ENCODE measurements at places on chromosomes 5 and 9.

DNA sequence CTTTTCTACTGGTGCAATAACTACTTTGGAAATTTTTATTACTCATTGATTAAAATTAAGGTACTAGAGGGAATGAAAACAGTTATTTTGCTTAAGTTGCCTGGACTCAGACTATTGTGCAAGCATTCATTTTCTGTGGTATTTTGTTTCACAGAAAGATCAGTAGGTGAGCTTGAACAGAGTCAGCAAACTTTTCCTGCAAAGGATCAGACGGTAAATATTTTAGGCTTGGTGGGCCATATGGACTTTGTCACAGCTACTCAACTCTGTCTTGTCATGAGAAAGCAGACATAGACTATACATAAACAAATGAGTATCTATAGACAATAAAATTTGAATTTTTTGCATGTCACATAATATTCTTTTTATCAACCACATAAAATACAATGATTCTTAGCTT is 1036.4 kb downstream of the NR2F1-AS1 start:
- no peak for DNase-seq

DNA sequence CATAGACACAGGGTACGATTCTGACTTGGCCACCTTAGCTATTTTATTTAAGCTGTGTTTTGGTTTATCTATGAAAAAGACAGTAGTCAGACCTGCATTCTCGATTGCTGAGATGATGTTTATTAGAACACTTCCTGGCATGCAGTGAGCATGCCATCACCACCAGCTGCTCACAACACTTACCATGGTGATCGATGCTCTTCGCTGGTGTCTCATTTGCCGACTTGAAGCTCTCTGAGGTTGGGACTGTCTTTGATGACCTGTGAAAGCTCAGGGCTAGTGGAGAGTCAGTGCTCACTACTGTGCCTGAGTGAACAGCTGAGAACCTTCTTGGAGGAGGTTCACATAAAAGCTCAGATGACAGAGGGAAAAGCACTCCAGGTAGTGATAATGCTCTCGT is 4.4 kb upstream of the C9orf153 start:
- DNase-seq = no peak

DNA sequence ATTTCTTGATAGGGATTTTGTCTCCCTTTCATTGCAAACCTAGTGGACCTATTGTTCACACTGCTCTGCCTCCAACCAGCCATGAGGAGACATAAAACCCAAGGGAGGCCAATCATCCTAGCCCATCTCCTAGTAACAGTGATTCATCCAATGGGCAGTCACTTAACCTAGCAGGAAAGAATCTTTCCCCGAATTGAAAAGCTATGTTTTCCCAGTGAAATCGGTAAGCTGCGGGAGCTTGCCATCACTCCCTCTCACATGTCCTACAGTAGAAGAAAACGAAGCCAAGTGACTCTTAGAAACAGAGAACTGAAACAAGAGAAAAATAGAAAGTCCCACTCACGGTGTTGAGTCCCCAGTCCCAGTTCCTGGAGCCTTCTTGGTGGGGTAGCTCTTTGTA is 123.3 kb downstream of the SUSD1 start:
- no peak for DNase-seq

DNA sequence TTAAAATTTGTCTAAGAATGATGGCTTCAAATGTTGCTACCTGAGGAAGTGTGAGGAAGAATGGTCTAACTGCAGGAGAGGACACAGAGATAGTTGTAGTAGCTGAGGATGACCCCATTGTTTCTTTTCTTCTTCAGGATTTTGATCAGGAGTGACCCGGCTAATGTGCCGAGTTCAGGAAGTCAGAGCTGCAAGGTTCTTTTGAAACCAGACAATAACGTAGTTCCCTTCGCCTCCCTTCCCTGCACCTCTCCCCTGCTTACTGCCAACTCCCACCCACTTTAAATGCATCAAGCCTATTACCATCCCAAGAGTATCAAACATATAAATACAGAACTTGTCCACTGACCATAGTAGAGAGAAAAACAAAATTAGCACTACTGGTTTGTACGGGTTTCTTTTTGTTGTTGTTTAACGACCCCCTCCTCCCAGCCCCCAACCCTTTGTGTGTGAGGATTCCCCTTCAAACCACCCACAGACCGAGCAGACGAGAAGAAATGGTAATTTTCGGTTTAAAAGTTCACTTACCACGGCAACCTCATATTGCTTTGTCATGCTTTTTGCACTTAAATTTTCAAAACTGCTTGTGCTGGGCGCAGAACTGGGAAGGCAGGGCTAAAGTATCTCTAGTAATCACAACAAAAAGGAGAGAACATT is 23.5 kb upstream of the ELAVL2 start:
- DNase-seq = no peak

DNA sequence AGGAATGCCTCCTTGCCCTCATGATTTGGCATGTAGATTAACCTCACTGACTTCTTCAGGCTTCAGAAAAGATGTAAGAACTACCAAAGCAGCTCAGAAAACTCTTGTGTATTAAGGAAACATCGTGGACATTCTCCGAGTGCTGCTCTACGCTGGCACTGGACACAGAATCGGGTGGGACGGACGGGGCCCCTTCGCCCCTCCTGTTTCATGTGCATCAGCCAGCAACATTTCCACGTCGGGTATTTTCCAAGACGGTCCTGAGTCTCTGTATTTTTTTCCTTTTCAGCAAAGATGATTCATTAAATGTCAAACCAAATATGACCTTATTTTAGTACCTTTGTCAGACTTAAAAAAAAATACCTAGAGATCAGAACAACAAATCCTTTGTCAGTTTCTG is 583.6 kb downstream of the CCDC171 start:
- no peak for DNase-seq

GRCh38 chr5:145960848-145961600 is 24.6 kb downstream of the SH3RF2 start:
- DNase-seq = no peak

DNA sequence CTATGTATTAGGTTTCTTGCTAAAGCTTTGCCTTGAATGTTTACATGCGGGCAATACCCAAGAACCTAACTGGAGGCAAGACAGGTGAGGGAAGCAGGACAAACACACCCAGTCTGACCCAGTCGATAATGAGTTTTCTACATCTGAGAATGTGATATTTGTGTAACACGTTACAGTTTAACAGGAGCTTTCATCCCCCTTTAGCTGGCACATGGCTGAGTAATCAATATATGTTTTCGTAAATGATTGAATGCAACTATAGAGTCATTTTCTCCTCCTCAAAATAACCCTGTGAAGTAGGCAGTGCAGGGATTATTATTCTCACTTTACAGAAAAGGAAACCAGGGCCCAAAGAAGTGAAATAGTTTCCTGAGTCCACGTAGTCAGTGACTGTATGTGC is 84.7 kb upstream of the HTR4 start:
- no peak for DNase-seq

GRCh38 chr5:2747363-2748162 is 3.9 kb downstream of the IRX2 start:
- DNase-seq = no peak

DNA sequence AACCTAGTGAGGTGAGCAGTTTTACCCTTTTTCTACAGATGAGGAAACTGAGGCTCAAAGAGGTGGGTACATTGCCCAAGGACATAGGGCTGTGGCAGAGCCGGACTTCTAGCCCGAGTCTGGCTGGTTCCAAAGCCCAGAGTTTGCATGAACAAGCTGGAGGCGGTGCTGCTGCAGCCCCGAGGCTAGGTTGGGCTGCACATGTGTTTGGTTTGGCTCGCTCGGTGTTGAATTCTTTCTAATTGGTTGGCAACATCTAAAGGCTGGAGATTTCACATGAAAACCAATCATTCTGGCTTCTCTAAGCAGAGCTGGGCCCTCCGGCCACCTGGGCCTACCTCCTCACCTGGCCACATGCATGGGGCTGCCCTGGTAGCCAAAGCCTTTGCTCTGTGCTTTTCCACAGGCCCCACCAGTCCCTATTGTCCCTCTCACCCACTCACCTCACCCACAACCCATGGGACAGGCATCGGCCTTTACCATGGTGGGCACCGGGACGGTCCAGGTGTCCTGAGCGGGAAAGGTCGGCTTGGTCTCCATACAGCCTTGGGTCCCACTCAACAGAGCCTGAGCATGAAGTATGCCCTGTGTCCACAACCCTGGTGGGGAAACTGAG is 262.3 kb downstream of the NSG2 start:
- no peak for DNase-seq

DNA sequence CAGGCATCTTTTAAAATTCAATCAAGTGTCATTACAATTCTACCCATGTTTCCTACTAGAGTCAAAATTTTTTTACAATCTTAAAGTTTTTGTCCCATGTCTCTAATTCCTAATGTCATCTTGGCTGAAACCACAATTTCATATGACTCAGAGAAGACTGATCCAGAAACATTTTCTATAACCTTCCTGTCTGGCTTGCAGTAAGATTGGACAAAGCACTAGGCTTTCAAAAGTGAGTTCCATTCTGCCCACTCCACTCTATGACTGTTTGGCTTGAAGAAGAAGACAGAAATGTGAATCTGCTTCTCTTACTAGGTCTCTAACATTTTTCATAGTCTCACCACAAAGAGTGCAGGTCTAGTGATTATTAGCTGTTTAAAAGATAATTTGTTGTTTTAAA is 88.8 kb downstream of the NR3C1 start:
- no peak for DNase-seq

GRCh38 chr5:157382996-157383800 is 76.8 kb upstream of the NIPAL4 start:
- DNase-seq = no peak

DNA sequence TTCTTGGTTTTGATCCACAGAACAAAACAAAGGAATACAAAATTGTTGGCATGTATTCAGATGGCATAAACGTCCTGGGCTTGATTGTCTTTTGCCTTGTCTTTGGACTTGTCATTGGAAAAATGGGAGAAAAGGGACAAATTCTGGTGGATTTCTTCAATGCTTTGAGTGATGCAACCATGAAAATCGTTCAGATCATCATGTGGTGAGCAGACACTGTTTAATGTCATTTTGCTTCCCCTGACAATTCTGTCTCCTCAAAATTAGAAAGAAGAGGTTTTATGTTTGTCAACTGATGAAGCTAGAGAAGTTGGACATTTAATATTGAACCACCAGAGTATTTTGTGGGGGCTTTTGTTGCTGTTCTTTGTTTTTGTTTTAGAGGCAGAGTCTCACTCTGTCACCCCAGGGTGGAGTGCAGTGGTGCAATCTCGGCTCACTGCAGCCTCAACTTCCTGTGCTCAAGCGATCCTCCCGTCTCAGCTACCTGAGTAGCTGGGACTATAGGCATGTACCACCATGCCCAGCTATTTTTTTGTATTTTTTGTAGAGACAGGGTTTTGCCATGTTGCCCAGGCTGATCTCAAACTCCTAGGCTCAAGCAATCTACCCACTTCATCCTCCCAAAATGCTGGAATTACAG is 82.0 kb downstream of the SLC1A1 start:
- DNase-seq = no peak

DNA sequence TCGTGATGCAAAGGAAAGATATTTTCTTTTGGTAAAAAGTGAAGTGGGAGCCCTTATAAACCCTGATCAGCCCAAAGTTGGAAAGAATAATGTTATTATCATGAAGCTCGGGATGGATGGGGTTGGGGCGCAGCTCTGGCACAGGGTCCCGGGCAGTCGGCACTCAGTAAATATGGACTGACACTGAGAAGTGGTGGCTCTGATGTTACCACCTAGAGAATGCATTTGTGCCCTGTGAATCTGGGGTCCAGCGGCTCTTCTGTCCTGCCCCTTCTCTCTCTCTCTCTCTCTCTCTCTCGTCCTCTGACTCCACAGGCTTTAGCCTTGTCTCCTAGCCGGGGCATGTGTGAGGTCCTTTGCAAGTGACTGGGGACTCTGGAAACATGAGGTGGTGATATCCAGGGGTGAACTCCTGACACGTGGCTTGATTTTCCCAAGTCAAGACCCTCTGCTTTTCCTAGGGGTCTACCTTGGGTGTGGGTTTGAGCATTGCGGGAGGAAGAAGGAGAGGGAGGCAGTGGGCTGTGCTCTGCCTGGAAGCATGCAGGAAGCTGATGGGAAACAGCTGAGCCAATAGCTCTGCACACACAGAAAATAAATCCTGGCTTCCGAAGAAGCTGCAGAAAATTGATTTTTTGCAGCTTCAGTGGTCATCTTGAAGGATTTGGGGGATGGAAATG is 162.7 kb downstream of the MACROH2A1 start:
- no peak for DNase-seq

GRCh38 chr5:116557669-116558271 is 16.9 kb downstream of the SEMA6A start:
- DNase-seq = no peak

DNA sequence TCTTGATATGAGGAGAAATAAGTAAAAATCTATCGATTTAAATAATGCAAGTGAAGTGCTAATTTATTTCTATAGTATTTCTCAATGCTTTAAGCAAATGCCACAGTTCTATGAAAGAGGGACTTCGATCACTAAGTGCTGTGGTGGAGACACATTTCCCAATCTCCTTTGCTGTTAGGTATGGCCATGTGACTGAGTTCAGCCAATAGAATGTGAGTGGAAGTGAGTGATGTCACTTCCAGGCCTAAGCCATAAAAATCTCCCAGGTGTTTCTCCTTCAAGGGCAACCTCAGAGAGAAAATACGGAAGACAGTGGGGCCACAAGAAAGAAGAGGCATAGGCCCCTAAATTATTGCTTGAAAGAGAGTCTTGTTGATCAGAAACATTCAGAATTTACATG is 100.3 kb upstream of the ANKH start:
- no peak for DNase-seq

DNA sequence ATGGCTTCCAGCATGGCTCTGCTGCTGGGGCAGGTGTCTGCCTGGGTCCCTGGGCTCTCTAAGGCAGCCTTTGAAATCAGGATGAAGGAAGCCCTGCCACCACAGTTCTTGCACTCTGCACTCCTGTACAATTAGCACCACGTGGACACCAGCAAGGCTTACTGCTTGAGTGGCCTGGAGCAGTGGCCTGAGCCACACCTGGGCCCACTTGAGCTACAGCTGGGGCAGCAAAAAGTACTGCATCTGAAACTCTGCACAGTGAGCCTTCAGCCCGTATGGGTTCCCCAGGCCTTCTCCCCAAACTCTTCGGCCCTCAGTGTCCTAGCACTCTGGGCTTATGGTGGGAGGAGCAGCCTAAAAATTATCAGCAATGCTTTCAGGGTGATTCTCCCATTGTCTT is 8.0 kb upstream of the INIP start:
- no peak for DNase-seq

DNA sequence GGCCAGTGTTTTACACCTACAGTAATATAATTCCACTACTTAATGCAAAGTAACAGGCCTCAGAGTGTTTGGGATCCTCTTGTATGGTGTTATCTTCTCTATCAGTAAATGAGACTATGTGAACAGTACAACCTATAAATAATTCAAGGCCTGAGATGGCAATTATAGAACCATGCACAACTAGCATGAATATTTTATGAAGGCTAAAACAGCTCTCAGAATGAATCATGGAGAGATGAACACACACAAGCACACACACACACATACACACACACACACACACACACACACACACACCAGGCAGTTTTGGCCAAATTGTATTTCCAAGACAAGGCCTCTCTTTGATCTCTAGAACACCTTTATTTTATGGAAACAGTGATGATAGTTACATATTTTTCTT is 224.9 kb downstream of the EBF1 start:
- no peak for DNase-seq

GRCh38 chr5:17694371-17694770 is 60.1 kb downstream of the TAF11L14 start:
- DNase-seq = no peak

GRCh38 chr5:72847439-72847838 is 31.0 kb downstream of the TNPO1 start:
- DNase-seq = no peak

Data from stimulated activated CD4-positive, alpha-beta T cell treated with anti-CD3 and anti-CD28 coated beads, Interleukin-1b, Interleukin-23, amount 100 ng/mL, for 1 hour (primary cell).